ENCODE measurements at places on chromosomes 12 and 14. TPM values are rescaled to one million over a fixed set of nuclear protein-coding genes. Genes with fewer than 3 reads are reported as not detected.

The PGF gene
- 3.5 TPM for total RNA-seq

The DIO3 gene
- total RNA-seq, result not detected

The ADAM21 gene
- total RNA-seq, result not detected

The KRT78 gene
- not detected for total RNA-seq

The CCDC38 gene
- 0.06 TPM for total RNA-seq

The LRIG3 gene
- 6.2 TPM for total RNA-seq

The SPTB gene
- 0.86 TPM for total RNA-seq

Data from A549 treated with CpdA at 1 μM for 4 hours (cell line).